ENCODE measurements at places on chromosomes 12 and 14.

DNA sequence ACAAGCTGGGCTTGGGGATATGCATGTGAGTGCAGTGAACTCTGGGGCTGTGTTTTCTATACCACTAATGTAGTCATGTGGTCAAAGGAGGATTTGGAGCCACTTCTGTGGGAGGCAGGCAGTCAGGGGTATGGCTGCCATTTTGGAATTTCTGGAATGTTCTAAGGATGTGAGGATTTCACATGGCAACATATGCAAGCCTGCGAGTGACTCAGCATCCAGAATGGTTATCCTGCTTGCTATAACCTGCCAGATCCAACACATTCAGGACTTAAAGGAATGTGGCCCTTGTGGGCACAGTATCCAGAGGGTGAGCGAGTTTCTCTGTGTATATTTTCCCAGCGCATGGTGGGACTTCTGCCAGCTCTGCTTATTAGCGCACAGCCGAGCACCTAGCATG lies 249.2 kb upstream of the PWP1 start:
- DNase-seq = no peak
- no peak overlapping the region for H3K27ac ChIP-seq
- no peaks in the 10 kb centered on the region for H3K36me3 ChIP-seq
- no peak overlapping the region for H3K4me3 ChIP-seq
- H3K4me1 ChIP-seq = no peaks in the 10 kb centered on the region

GRCh38 chr14:103138301-103139131 lies 15.3 kb downstream of the TNFAIP2 start:
- H3K4me1 ChIP-seq = peaks cover 13% of the 10 kb centered on the region
- no peak for DNase-seq
- peaks cover 6% of the 10 kb centered on the region for H3K36me3 ChIP-seq
- no peak overlapping the region for H3K27ac ChIP-seq
- H3K27me3 ChIP-seq = peaks cover 70% of the 10 kb centered on the region
- H3K4me3 ChIP-seq = no peak overlapping the region

GRCh38 chr12:76921891-76922664 lies 43.3 kb upstream of the CSRP2 start:
- H3K27ac ChIP-seq = no peak overlapping the region
- no peaks in the 10 kb centered on the region for H3K36me3 ChIP-seq
- DNase-seq = no peak
- H3K27me3 ChIP-seq = no peaks in the 10 kb centered on the region
- H3K4me3 ChIP-seq = no peak overlapping the region

DNA sequence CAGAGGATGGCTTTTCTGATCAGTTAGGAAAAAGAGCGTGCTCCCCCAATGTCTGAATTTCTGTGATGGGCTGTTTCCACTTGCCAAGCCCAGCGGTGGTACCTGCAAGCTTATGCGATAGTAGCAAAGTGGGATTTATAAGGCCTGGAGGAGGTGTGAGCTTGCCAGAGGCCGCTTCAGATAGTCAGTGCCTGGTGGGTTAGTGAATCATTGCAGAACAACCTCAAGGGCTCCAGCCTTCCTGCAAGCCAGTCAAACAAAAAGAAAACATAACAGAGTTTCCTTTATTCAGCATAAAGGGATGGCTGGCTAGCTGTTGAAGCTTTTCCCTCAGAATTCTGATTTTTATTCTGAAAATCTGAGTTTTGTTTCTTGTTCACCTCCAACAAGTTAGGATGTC lies 7.6 kb upstream of the BMP4 start:
- H3K27me3 ChIP-seq = peaks cover 70% of the 10 kb centered on the region
- peaks cover 10% of the 10 kb centered on the region for H3K4me1 ChIP-seq
- no peaks in the 10 kb centered on the region for H3K36me3 ChIP-seq
- no peak overlapping the region for H3K27ac ChIP-seq
- no peak for DNase-seq
